ENCODE measurements at places on chromosomes 1 and 21.

GRCh38 chr1:27872059-27872801, at the start of gene THEMIS2:
THEMIS2 (plus strand) TSS chr1:27872544; CDS start chr1:27872572, 28 bp downstream.
- no peak for DNase-seq

DNA sequence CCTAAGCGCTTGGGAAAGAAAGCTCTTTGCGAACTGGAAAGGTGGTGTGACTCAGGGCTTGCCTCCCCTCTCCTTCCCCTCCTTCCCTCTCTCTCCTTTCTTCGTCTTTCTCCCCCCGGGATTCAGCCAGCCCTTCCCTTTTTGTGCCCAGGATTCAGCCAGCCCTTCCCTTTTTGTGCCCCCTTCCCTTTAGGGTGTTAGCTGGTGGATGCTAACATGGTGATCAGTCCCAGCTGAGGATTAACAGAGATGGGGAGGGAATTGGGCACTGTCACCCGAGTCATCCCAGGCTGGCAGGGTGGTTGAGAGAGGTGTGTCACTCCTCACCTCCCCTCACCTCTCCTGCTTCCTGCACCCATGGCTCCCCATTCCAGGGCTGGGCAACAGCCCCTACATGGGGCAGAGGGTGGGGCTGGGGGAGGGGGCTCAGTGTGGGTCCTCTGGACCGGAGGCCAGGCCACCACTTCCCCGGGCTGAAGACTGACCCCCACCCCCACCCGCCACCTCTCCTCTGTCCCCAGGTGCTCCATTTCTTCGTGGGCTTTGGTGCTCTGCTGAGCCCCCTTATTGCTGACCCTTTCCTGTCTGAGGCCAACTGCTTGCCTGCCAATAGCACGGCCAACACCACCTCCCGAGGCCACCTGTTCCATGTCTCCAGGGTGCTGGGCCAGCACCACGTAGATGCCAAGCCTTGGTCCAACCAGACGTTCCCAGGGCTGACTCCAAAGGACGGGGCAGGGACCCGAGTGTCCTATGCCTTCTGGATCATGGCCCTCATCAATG, 51.5 kb downstream of the ELK4 start:
- DNase-seq = no peak

- DNase-seq = no peak
Measured at GRCh38 chr1:183847641-183848040, 42.7 kb downstream of the RGL1 start.

DNA sequence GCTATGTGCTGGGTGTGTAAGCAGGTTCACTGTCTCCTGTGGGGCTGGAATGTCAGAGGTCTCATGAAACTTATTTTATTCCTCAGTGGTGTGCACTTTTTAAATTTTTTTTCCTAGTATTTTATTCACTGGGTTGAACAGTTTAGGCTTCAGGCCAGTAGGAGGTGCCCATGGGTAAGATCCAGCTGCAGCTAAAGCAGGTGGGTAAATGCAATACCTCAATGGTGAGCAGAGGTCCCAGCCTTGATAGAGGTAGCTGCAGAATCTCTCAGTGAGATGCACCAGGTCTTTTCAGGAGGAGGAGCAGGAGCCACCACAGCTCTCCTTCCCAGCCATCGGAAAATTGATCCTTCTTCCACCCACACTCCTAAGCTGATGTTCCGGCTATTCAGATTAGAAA, 12.6 kb upstream of the OR6N2 start:
- no peak for DNase-seq

- DNase-seq = no peak
Measured at GRCh38 chr1:157600236-157600635, 2.4 kb upstream of the FCRL4 start.

DNA sequence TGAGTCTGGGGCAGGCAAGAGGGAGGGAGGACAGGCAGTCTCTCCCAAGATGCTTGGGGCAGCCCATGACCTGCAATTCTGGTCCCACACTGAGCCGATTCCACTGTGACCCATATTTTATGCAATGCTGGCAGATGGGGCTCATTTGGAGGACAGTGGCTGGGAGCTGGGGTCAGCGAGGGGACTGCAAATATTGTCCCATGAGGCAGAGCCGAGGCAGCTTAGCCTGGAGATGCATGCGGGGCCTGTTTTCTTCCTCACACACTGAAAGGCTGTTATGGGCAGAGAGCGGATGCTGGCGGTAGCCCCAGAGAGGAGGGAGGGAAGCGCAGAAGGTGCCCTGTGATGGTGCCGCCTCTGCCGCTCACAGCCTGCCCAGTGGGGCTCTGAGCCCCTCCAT, 128.5 kb upstream of the POU3F1 start:
- DNase-seq = no peak

- DNase-seq = no peak
Measured at GRCh38 chr1:56171670-56172069, 407.7 kb downstream of the PLPP3 start.

DNA sequence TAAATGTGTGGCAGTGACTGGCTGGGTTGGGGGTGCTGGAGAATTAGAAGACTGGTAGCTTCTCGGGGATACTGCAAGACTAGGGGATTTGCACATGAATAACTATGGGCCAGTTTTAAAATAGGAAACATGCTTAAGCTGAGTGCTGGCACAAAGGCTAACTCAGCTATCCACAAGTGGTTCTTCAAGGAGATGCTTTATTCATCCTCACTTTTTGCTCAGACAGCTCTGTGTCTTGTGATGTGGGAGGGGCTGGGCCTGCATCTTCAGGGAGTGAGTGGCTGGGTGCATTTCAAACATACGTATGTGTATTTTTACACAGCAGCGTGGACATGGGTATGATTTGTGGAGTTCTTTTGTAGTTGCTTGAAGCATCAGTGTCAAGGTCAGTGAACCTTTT, 2.3 kb downstream of the COQ8A start:
- no peak for DNase-seq

GRCh38 chr1:234617986-234618736, 8.2 kb upstream of the IRF2BP2 start:
- no peak for DNase-seq

GRCh38 chr1:172448995-172449584, 5.2 kb upstream of the PIGC start:
- no peak for DNase-seq

DNA sequence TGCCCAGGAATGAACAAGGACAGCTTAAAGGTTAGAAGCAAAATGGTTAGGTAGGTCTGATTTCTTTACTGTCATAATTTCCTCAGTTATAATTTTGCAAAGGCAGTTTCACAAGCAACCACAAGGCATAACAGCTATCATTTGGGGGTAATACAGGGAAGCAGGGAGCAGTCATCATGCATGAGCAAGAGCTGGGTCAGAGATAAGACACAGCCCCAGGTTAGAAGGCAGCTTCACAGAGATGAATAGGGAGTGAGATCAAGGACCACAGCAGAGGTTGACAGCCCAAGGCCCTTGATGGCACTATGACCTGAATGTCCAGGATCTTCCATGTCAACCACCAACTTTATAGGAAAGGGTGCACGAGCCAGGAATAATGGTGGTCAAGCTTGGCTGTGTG, 9.0 kb upstream of the CSRP1 start:
- no peak for DNase-seq

DNA sequence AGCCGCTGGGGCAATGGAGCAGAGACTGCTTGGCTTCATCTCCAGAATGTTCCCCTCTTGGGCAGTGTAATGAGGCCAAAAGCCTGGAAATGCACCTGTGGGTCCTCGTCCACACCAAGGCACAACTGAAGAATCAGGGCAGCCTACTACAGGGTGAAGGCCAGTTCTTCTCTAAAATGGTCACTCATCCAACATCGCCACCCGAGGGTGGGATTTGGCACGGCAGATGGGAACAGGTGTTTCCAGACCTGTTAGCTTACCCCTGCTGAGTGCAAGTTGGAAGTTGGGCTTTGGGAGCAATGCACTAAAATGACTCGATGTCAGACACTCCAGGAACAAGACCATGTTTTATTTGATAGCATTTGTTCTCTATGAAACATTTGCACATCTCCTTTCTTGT, 543.7 kb downstream of the NPHP4 start:
- no peak for DNase-seq

GRCh38 chr1:28790377-28791035, 21.5 kb upstream of the OPRD1 start:
- no peak for DNase-seq

GRCh38 chr1:174999936-175000696, at the start of gene CACYBP:
CACYBP (plus strand) TSS chr1:174999947; CDS start chr1:175000181, 234 bp downstream.
- peak; percentile 41 for DNase-seq

GRCh38 chr1:92992054-92992453, 30.8 kb upstream of the DIPK1A start:
- DNase-seq = peak; percentile 15

GRCh38 chr1:79235301-79236002, 228.9 kb upstream of the ADGRL4 start:
- peak; percentile 76 for DNase-seq

GRCh38 chr1:238672262-238672661, 714.1 kb upstream of the CHRM3 start:
- DNase-seq = no peak

DNA sequence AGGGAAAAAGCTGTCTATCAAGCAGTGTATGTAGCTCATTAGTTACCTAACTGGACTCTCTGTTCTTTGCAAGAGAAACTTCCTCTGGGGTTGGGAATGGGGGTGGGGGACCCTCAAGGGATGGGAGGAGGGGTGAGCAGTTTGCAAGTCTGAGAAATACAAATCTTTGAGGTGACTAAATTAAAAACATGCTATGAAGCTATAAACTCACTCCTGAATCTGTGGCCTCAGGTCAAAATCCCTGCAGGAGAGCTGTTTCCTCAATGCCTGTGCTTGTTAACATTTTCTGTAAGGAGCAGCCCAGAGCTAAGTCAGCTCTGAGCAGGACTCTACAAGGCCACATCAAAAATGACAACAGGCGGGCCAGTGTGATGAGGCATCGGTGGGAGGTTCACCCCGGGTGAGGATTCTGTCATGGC, 32.8 kb upstream of the PTPRC start:
- no peak for DNase-seq

- no peak for DNase-seq
Measured at GRCh38 chr1:29243871-29244200, 7.5 kb downstream of the PTPRU start.

DNA sequence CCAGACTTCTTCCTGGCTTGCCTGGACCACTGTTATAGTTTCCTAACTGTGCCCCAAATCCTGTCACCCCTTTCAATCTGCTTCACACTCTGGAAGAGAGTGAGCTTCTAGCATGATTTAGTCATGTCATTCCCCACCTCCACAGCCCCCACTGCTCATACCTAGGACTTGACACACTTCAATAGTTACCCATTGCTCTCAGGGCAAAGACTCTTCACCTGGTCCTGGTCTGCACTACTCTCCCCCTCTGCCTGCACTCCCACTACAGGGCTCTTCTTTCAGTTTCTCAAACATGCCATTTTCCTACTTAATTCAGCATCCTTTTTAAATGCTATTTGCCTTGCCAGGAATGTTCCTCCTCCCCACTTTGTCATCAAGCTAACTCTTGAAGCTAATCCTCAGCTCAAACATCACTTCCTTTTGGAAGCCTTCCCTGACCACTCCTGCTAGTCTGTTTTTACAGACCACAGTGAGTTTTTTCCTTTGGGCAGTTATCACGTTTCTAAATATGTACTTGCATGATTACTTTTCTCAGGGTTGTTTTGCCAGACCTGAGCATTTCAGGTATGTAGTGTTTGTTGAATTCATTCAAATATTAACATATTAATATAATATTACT, 24.7 kb downstream of the CYP2J2 start:
- DNase-seq = no peak

- DNase-seq = no peak
Measured at GRCh38 chr1:30830537-30830936, 73.0 kb upstream of the LAPTM5 start.

GRCh38 chr1:222709700-222710153, 2.6 kb downstream of the AIDA start:
- no peak for DNase-seq

DNA sequence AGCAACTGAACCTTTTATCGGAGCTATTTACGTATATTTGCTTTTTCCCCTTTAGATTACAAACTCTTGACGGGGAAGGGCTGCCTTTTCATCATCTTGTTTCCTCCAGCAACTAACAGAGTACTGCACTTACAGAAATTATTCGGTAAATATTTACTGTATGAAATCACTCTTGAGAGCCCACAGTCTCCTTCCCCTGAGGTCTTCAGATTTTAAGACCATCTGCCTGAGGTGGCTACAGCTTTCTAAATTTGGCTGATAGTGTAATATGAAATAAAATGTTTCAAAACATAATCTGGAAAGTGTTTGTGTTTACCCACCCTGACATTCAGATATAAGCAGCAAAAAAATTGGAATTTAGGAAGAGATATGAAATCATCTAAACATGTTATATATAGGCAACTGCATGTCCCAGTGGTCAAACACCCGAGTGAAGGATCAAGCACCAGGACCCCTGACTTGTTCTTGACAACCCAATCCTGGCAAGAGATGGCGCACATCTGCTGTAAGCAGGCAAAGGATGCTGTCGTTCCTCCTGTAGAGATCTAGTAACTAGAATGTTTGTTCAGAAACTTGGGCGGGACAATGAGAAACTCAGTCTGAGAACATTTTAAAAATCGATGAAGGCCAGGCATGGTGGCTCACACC, 60.9 kb downstream of the SIPA1L2 start:
- DNase-seq = no peak

Data from kidney capillary endothelial cell (primary cell).